ENCODE measurements at places on chromosomes 13 and 19.

DNA sequence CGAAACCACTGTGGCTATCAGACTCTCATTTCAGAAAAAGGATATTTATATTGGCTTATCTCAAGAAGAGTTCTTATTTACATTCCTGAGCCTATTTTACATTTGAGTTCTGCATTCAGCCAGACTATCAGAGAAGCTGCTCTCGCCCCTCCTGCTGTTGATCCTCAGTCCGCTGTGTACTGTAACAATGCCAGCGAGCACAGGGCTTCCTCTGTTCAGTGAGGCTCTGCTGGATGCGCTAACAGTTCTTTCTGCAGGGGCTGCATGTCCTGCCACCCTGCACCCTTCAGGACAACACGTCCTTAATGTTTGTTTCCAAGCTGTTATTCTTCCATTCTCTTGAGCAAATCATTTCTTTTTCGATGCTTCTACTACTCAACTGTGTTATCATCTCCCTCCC lies 463.7 kb upstream of the SGCG start:
- no peak for DNase-seq

DNA sequence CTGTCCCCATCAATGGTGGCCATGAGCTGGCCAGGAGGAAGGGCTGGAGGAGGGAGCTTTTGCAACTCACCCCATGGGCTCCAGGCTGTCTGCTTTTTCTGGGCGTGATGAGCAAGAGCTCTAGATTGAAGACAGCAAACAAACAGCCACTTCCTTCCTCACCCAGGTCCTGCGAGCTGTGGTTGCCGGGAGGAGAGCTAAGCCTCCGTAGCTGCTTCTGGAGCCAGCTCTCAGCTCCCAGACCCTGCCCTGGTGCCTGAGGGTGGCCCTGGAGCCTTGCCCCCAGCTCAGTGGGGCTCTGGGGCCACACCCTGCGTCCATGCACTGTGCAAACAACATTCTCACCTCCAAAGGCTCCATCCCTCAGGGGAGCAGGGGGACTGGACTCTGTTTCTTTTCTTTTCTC lies 6.2 kb downstream of the MYO1F start:
- no peak for DNase-seq

GRCh38 chr13:31101472-31102170 lies 60.1 kb downstream of the HSPH1 start:
- no peak for DNase-seq

DNA sequence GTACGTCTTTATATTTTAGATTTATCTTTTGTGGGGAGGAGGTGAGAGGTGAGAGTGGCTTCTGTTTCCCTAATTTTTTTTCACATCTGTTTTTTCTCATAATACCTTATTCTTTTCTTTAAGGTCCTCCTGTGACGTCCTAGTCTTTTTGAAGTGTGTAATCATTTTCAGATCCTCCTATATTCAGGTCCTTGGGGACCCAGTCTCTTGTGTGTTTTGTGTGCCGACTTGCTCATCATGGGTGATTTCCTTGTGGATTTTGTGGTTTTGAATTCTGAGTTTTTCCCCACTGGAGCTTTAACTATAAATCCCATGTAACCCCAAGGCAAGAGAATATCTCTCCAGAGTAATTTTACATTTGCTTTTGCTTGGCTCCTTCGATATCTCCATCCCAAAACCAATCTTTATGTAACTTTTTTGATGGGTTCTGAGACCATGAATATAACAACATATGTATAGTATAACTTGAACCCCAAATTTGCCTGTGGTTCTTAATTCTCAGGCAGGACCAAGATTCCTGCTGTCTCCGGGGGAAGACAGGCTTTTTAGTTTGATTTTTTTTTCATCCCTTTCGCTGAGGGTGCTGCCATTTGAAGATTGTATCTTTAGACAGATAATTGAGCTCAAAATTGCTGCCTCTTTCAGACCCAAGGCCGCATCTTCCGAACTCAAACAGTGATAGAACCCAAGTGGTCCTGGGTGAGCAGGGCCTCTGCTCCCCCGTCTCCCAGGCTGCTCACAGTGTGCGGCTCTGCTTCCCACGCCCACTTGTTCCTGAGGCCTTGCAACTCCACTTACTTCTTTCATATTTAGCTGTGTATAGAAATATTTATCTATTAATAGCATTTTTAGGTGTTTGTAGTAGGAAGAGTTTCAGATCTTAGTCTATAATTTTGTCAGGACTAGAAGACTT lies 59.1 kb upstream of the GPR183 start:
- DNase-seq = no peak

DNA sequence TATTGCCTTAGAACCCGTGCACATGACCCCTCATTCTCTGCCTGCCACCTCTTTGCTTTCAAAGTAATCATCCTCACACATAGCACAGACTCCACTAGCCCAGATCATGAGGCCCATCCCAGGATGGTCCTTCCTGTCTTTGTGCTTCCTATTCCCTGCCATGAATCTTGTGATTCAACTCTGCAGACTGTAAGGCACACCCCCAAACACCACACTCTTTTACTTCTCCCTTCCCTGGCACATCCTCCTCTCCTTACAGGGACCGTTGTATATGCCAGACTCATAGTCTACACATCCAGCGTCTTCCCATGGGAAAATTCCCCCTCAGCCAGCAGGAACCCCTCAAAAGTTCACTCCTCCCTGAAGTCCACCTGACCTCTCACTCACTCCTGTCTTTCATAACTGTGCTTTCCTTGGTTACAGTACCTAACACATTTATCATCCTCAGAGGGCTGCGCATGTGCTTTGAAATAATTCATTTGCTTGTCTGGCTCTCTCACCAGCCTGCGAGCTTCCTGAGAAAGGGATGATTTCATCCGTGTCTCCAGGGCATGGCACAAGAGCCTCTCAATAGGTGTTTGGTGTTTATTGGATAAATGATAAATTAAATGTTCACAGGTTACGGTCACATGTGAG lies 26.8 kb upstream of the LRCH1 start:
- no peak for DNase-seq

DNA sequence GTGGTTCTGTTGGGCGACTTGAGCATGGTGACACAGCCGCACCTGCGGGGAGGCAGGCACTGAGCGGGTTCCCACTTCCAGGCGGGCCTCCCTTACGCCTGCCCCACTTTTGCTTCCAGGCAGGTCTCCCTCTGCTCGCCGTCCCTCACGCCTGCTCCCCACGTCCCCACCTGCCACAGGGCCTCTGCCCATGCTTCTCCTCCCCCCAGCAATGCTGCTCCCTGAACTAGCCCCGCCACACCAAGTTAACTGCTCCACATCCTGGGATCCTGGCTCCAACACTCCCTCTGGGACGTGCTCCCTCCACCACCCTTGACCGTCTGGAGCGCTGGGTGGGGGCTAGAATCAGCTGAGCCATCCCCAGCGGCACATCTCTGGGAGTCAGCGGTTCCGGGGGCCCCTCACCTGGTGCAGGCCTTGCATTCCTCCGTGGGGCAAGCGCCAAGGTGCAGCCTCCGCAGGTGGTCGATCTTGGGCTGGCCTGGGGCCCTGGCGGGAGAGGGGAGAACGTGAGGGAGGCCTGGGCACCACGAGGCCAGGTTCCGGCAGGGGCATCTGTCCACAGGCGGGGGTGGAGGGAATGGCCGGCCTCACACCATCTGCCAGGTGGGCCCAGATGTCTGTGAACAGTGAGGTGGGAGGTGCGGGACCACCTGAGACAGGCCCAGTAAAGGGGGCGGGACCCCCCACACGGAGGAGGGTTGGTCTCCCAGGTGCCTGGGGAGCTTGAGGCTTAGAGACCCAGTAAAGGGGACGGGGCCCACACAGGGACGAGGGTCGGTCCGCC lies 9.2 kb downstream of the CFD start:
- DNase-seq = no peak

DNA sequence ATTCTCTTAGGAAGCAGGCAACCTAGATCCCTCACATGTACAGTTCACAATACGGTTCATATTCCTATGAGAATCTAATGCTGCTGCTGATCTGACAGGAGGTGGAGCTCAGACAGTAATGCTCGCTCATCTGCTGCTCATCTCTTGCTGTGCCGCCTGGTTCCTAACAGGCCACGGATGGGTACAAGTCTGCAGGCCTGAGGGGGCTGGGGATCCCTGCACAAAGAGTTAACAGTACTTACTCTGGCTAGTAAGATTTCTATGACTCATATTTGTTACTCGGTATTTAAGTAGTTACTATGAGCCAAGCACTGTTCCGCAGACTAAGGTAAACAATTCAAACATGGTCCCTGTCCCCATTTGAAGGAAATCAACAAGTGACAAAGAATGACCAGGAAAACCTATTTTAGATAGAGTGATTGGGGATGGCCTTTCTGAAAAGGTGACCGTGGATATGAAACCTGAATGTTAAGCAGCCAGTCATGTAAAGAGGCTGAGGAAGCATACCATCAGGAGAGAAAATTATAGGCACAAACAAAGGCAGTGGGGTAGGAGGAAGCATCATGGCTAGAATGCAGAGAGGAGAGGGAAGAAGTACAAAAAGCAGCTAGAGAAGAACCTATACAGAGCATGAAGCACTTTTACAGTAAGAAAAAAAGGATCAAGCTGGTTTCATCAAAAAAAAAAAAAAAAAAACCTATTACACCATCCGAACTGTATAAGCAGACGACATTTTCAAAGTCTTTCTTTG lies 20.6 kb upstream of the WBP4 start:
- no peak for DNase-seq

All from fibroblast of the aortic adventitia (primary cell).